Muscle of leg (tissue), 16 donors: ENCODE measurements at places on chromosomes 6 and 20. TPM values are rescaled to one million over a fixed set of nuclear protein-coding genes. Genes with fewer than 3 reads are reported as not detected.

CFAP206 gene
- polyA plus RNA-seq, result 0.30 TPM

CUL7 gene
- polyA plus RNA-seq, result 41.4 TPM

SLC35A1 gene
- 17.2 TPM for polyA plus RNA-seq

- peak; percentile 31 for DNase-seq
Observed at GRCh38 chr6:81761197-81761596, 8.7 kb upstream of the TENT5A start.

DNA sequence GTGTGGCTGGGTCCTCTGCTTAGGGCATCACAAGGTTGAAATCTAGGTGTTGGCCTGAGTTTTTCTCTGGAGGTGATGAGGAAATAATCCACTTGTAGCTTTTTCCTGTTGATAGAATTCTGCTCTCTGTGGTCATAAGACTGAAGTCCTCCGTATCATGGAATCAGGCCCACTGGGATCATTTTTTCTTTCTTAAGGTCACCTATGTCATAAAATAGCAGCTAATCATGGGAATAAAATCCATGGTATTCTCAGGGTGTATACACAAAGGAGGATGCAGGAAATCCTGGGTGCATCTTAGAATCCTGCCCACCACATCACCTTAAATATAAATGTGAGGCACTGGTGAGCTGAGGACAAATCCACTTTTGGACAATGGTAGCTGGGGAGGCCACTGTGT is 72.7 kb downstream of the PRDM1 start:
- no peak for DNase-seq

GRCh38 chr6:85714893-85715530 is 72.3 kb upstream of the SYNCRIP start:
- DNase-seq, result no peak

DNA sequence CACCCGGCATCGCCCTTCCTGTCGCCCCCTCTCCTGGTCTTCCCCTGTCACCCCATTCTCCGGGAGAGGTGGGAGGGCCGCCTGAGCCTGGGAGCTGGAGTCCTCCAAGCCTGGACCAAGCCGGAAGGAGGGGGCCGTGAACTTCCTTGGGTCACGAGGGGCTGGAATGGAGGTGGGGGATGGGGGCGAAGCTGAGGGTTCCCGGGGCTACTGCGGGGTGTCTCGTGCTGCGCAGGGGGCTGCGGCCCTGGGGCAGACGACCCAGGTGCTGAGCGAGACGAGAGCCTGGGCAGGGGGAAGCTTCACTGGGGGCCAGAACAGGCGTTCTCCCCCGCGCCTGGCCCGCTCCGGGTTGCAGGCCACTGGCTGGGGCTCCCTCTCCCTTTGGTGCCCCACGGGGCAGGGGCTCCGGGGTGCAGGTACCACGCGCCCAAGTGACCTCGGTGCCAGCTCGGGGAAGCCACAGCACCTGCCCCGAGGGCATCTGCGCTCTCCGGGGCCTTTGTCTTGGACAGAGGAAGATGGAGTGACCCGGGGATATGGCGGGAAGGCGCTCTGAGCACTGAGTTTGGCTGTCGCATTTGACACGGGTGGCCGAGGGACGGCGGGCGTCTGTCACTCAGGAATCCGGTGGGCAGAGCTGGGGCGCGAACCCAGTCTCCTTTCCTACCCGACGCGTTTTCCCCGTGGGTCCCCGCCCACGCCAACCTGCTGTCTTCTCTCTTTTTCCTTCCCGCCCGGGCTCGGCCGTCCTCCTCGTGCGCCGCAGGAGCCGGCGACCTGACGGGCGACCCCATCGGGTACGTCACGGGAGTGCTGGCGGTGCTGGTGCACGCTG is 1.2 kb downstream of the SLC35D3 start:
- no peak for DNase-seq

GRCh38 chr20:43636429-43636828 is 30.5 kb upstream of the MYBL2 start:
- no peak for DNase-seq

DNA sequence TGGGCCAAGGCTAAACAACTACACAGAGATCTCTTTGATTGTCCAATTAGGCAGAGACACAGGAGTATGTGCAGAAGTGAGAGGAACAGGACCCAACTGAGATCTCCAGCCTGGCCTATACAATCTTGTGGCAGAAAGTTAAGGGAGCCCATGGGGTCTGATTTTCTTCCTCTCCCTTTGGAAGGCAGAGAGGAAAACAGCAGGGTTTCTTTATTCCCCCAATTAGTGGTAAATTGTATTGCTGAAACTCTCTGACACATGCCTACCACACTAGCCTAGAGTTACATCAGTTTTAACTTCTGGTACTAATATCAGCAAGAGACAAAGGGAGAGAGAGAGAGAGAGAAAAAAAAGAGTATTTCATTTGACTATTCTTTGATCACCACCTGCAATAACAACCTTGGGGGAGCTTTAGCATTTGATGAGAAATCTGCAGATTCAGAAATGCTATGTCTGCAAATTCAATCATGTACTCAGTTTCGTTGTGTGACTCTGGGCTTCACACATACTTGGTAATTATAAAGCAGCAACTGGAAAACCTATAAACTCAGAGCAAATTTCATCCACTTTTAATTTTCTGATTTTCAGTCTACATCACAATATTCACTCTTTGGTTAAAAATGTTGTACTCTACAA is 260.3 kb upstream of the SPTLC3 start:
- no peak for DNase-seq

- no peak for DNase-seq
Observed at GRCh38 chr6:46796848-46797580, 3.8 kb downstream of the MEP1A start.

- DNase-seq, result no peak
Observed at GRCh38 chr20:8388707-8389106, 256.6 kb downstream of the PLCB1 start.

- no peak for DNase-seq
Observed at GRCh38 chr20:35561671-35562070, 19.8 kb downstream of the ERGIC3 start.

DNA sequence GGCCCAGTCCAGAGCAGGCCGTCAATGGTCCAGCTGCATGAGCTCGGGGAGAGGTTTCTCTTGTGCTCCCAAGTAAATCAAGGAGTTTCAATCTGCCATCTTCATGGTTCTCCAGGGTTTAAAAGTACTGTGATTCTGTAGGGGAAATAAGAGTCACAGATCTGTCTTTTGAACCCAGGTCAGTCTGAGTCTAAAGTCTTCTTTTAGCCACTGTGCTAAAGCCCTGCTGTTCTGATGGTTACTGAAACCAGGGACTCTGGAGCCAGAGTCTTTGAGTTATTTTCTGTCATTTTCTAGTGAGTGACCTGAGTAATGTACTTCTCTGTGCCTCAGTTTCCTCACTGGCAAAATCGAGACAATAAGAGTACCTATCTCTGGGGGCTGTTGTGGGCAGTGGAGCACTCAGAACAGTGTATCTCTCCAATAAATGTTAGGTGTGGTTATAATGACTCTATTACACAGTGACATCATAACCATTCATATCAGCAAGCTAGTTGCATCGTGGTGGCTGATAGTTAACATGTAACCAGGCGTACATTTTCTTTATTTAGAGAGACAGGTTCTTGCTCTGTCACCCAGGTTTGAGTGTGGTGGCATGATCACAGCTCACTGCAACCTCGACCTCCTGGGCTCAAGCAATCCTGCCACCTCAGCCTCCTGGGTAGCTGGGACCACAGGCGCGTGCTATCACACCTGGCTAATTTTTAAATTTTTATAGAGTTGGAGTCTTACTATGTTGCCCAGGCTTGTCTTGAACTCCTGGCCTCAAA is 74.6 kb upstream of the KCNG1 start:
- no peak for DNase-seq
